ENCODE measurements at places on chromosomes 3 and 15.

DNA sequence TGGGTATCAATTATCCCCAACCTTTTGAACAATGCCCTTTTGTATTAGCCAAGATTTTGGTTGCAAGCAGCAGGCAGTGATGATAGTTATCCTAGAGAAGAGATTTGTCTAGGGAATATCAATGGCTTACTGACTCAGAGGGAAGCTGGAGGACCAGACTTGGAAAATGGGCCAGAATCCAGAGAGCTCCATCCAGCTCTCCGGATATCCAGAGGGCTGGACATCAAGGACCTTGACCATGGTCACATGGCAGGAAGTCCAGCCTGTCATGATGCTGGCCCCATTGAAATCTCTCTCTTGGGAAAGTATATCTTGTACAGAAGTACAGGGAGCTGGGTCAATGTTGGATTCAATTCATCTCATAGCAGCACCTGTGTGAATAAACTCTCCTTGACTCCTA lies 148.5 kb upstream of the PDZRN3 start:
- DNase-seq: no peak

DNA sequence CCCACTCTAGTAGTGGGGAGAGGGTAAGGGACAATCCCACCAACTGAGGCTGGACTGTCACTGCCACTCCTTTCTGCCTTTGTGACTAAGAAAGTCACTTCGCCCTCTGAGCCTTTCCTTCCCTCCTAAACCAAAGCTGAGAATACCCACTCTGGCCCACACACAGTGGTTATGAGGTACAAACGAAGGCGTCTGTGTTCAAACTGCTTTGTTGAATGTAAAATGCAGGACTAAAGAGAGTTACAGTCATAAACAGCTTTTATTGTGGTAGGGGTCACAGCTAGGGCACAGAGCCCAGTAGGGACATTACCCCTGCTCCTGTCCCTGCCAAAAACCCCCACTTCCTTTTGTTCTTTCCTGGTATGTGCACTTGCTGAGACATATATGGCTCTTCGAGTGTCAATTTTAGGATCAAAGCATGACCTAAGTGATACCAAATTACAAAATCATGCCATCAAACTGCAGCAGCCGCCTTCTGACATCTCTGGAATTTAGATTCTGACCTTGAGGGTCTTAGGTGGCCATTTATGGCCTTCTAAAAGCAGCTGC lies 45.1 kb downstream of the CTDSPL start:
- DNase-seq: no peak

GRCh38 chr3:156120528-156121251 lies at the start of gene KCNAB1:
KCNAB1 (plus strand) TSS chr3:156120578.
- no peak for DNase-seq

DNA sequence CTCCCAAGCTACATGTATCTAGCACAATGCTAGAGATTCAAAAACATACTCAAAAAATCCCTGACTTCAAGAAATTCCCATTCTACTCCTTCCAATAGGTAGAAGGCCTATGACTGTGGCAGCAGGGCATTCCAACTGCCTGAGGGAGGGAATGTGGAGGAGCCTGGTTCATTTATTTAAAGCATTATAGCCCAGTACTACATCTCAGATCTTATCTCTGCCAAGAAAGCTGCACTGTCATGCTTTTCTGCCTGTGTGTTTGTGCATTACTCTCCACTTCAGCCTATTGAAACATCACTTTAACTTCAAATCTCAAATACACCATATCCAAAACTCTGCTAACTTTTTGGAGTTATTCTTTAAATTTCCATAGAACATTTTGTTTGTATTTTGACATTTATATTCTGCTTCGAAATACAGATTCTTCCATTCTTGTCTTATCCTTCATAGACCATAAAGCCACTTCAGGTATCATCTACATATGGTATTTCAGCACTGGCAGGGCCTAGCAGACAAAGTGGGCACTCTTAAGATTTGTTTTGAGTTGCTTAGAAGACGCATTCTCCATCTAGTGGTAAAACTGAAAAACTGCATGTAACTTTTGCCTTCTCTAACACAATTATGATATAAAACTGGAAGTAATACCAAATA lies 59.1 kb upstream of the NEDD4 start:
- no peak for DNase-seq

DNA sequence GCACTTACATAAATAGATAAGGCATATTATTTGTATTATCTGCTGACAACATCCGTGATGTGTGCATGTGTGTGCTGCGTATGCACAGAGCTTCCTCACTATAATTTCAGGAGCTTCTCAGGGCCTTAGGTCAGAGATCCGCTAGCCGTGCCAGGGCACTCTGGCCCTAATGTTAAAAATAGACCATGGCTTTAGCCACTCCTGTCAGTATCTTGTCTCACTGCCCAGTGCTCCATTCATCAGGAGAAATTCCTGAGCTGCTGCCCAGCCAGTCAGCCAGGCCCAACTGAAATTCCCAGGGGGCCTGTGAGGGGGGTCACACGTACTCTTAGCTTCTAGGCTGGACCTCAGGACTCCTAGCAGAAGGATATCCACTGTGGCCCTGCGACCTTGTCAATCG lies 70.0 kb upstream of the ABHD2 start:
- DNase-seq: no peak

DNA sequence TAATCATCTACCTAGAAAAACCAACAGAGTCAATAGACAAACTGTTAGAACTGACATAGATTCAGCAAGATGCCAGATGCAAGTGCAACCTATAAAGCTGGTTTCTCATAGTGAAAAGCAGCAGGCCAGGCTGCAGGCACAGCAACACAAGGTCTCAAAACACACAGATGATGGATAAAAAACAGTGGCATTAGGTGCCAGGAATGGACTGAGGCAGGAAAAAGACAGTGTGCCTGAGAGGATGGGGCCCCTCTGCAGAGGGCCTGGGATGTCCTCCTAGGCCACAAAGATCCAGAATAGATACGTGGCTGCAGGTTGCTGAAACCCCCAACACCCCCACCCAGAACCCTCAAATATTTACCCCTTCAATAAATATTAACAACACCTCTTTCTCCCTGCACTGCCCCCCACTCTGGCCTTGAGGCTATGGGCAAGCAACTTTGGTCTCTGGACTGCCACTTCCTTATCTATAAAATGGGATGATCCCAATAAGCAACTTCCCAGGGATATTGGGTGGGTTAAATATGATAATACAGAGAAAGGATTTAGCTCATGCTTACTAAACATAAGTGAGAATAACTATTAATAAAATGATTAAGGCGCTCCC lies 35.2 kb upstream of the FGD5 start:
- no peak for DNase-seq

DNA sequence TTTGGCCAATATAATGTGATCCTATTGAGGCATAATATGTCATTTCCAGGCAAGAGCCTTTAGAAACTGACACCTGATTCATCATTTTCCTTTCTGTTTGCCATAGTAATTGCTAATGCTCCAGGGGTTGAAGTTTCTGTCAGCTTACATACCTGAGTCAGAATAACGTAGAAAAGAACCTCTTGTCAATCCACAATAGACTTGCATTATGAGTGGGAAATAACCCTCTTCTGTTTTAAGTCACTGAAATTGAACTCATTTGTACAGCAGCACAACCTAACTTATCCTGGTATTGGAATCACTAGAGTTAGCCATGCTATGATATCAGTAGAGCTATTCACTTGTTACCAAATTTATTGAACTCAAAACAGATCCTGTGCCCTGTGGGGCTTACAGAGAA lies 101.7 kb upstream of the TP63 start:
- no peak for DNase-seq

GRCh38 chr3:10342781-10343180 lies 21.9 kb upstream of the SEC13 start:
- DNase-seq: no peak

GRCh38 chr3:141093397-141093796 lies 42.2 kb downstream of the SPSB4 start:
- no peak for DNase-seq

- no peak for DNase-seq
Observed at GRCh38 chr3:135383301-135383700, 582.2 kb upstream of the PPP2R3A start.

- DNase-seq: no peak
Observed at GRCh38 chr3:184381261-184382224, 1.7 kb downstream of the CHRD start.

DNA sequence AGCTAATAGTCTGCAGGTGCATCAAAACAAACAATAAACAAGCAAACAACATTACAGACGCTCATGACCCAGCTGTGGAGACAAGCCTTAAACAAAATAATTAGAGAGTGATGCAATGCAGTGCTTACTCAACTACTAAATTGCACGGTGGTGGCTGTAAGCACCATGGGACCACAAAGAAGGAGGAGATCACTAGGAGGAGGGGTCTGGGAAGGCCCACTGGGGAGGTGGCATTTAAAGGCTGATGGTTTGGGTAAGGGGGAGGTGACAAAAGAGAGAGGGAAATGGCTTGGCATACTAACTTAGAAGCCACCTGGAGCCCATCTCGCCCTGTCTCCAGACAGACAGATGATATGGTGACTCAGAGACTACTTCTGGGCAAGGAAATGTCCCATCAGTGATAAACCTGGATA lies 516.7 kb downstream of the FOXP1 start:
- DNase-seq: peak; percentile 47

- no peak for DNase-seq
Observed at GRCh38 chr15:61035311-61035710, 193.8 kb downstream of the RORA start.

GRCh38 chr15:48778331-48778730 lies 32.5 kb downstream of the CEP152 start:
- no peak for DNase-seq

- no peak for DNase-seq
Observed at GRCh38 chr3:174495928-174496327, 363.2 kb upstream of the NAALADL2 start.

DNA sequence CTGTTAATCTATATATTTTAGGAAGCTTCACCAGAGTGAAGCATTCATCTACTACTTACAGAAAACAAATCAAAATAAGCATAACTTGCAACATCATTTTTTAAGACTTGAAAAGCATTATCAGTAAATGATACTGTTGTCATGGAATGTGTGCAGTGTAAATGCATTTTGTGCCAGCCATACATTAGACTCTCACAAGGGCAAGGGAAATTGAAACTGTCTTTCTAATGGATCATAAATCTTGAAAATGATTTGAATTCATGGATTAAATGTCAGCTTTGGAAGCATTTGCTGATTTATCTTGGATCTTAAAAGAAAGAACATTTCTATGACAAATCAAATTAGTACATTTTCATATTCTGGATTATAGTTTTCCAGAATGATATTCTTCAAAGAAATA lies 338.3 kb upstream of the SGO1 start:
- DNase-seq: no peak

DNA sequence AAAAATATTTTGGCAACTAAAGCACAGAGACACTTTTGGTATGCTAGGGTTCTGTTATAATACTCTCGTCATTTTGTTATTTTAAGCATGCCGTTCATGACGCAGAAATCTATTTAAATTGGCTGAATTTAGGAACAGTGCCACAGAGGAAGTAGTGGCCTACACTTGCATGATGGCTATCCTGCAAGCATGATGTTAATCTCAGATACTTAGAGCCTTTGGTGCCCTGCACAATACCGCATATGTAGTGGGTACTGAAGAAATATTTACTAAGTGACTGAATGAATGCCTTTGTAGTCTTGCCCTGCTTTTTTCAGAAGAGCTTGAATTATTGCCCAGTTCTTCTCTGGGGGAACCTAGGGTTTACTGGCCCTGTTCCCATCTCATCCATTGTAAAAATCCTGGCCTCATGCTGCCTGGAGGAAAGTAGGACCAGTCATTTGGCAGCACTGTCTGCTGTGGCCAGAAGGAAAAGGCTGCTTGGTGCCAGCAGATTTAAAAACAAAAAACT lies 79.0 kb downstream of the SERPINI1 start:
- no peak for DNase-seq

DNA sequence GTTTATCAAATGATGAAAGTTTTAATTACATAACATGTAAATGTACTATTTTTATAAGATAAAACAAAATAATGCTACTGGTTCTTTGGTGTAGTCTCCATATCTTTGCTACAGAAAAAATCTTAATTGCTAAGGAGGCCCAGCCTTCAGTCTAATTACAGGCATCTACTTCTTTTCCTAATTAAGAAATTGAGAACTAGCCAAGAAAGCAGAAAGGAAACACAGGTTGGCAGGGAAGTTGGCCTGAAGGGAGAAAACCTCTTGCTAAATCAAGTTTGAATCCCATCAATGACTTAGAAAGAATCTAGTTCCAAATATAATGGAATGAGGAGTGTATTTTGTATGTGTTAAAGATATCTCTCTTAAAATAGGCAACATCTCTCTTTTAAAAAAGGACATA lies 212.4 kb upstream of the ARL6 start:
- DNase-seq: no peak

DNA sequence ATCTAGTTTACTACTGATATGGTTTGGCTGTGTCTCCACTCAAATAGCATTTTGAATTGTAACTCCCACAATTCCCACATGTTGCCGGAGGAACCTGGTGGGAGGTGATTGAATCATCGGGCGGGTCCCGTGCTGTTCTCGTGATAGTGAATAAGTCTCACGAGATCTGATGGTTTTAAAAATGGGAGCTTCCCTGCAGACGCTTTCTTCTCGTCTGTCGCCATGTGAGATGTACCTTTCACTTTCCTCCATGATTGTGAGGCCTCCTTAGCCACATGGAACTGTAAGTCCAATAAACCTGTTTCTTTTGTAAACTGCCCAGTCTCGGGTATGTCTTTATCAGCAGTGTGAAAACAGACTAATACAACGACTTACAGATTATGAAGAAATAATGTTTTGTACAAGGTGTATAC lies 35.6 kb upstream of the PYDC2 start:
- no peak for DNase-seq

DNA sequence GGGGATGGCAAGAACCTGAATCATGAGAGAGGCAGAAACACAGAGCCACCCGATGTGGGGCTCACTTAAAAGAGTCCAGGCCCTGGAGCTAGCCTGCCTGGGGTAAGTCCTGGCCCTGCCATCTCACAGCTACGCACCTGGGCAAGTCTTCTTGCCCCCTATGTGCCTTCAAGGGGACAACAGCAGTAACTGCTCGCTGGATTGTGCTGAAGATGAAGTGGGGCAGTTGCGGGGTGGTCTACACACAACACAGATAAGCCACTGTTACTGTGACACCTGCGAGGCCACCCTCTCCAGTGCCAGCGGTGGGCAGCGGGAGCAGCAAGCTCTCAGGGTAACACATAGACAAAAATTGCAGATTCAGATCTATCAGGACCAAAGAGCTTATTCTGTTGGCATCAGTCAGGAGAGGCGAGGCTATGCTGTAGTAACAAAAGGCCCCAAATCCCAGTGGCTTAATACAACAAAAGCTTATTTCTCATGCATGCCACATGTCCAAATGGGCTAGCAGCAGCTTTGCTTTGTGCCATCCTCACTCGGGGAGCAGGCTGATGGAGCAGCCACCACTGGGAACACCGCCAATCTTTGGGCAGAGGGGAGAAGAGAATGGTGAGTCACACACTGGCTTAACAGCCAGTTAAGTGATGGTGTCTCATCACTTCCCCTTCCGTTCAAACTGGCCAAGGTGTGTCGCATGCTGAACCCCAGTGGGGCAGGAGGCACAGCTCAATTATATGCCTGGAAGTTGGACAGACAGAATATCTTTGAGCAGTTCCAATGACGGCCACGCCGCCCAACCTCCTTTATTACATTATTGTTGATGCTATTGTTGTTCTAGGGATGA lies 78.3 kb downstream of the WNT7A start:
- DNase-seq: no peak
